ENCODE measurements at places on chromosomes 6 and 20. TPM values are rescaled to one million over a fixed set of nuclear protein-coding genes. Genes with fewer than 3 reads are reported as not detected.

Gene TREM2
- 0.61 TPM for total RNA-seq

- no peak for DNase-seq
These were observed 24.6 kb downstream of the MAS1 start for GRCh38 chr6:159915397-159915796.

Gene UBE2C
- total RNA-seq: 615 TPM

DNA sequence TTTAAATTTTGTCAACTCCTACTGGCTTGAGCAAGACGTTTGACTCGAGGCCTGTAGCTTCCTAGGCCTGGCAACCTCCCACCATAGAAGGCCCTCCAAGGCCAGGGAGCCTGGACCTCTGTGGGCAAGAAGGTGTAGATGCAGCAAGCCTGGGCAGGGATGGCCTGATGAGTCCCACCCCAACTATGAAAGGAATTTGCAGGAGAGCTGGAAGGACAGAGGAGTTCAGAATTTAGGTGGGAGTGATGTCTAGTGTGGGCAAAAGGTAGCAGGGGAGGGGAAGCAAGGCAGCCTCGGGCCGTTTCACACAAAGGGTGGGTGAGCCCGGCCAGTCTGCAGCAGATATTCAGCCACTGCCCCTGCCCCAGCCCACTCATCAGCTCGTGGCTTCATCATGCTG is 245.2 kb downstream of the CDH26 start:
- no peak for DNase-seq

GRCh38 chr6:112325444-112325843 is 21.7 kb upstream of the RFPL4B start:
- DNase-seq: no peak

- peak; percentile 86 for DNase-seq
These were observed 46.6 kb downstream of the RBM38 start for GRCh38 chr20:57437672-57438330.

DNA sequence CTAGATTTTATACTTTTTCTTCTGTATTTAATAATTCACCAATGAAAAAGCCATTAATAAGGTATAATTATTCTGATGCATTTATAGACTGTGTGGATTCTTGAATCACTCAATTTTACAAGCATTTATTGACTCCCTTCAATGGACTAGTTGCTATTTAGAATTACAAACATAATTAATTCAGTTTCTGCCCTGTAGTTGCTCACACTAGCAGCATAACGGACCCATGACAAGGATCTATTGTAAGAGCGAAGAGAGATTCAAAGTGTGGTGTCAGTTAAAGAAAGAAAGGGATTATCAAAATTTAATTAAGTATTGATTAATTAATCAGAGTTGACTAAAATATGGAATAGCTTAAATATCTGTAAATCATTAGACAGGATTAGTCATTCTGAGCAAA is 602.6 kb upstream of the PTCHD4 start:
- DNase-seq: no peak

- no peak for DNase-seq
These were observed 73.2 kb downstream of the QRSL1 start for GRCh38 chr6:106702451-106703110.

- no peak for DNase-seq
These were observed 18.8 kb downstream of the HEBP2 start for GRCh38 chr6:138422861-138423260.

All from SJCRH30 (cell line).